ENCODE measurements at places on chromosomes 12 and 14.
A peak's percentile ranks its signal among the peaks of the same experiment; 100 is the strongest.

- no peak for DNase-seq
Measured at GRCh38 chr12:56668197-56668457, 20.0 kb downstream of the PTGES3 start.

DNA sequence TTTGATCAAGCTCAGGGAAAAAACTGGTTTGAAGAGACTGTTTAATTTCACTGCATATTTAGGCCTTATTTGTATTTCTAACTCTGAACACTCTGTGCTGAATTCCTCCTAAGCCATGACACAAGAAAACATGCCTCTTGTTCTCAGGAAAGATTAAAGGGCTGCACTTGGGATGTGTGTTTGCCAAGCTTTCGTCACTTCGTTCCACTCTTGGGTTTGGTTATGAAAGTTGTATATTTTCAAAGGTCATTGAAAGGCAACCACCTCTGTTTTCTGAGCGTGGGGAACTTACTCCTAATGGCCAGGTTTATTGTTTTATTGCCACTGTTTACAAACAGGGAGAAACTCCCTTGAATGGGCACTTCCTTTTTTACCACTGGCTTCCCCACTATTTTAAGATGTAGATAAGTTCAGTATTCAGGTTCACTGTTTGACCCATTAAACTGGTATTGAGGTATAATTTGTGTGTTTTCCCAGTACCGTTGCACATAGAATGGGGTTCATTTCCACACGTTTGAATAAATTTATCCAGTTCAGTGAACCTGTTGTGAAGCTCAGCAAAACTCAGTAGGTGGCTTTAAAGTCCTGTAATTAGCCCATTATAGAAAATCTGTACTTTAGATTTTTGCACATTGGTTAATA is 65.3 kb downstream of the NKX2-1 start:
- no peak for DNase-seq

- peak; percentile 5 for DNase-seq
Measured at GRCh38 chr12:14138495-14138894, 157.1 kb upstream of the GRIN2B start.

- peak; percentile 84 for DNase-seq
Measured at GRCh38 chr14:64294672-64295413, 672 bp upstream of the ESR2 start.

- no peak for DNase-seq
Measured at GRCh38 chr12:52208424-52209165, 16.8 kb upstream of the KRT80 start.

- no peak for DNase-seq
Measured at GRCh38 chr14:72604133-72604532, 289.8 kb downstream of the DPF3 start.

DNA sequence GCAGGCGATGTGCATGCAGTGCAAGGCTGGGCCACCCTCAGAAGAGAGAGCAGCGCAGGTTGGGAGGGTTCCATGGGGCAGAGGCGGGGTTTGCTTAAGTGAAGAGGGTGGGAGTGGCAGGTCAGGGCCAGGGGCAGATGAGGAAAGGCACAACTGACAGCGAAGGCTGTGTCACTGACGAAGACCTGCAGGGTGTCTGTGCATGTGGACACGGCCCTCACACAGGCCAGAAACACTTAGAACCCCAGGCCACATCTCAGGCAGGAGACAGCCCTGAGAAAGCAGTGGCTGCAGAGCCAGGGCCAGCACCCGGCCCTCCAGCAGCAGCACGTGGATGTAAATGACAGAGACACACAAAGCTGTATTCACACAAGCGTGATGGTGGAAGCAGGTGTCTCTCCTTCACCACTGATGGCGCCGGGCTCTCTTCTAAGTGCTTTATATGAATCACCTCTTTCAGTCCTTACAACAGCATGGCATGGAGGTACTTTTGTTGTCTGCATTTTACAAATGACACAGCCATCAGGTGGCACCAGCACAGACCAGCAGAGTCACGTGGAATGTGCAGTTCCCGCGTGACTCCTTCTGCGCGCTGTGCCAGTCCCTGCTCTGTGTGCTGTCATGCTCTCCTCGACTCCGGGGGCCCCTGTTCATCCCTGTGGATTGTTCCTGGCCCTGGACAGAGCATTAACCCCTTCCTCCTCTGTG is 54.6 kb downstream of the TSPAN11 start:
- DNase-seq = no peak

- DNase-seq = no peak
Measured at GRCh38 chr12:104596898-104597843, 140.4 kb downstream of the CHST11 start.

DNA sequence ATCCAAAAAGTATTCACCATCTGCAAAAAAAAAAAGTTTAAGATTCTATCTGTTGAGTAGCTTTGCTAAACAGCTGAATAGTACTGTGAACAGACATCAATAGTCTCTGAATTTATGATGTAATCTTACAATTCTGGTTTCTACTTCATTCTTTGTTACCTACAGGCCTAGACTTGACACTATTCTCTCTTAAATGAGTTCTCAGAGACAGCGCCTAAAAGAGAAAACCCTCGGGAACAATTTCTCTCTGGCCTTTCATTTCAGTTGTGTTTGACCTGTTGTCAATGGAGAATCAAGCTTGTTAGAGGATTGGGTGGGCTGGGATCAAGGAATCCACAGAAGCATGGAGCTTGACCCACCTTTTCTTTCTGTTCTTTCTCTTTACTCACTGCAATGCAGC is 5.9 kb upstream of the TWF1 start:
- no peak for DNase-seq

- no peak for DNase-seq
Measured at GRCh38 chr14:61437381-61437780, 116.0 kb downstream of the PRKCH start.

GRCh38 chr12:6819106-6820030 is 2.3 kb upstream of the GPR162 start:
- DNase-seq = no peak

- peak; percentile 73 for DNase-seq
Measured at GRCh38 chr14:99755629-99756603, 37.3 kb upstream of the EML1 start.

DNA sequence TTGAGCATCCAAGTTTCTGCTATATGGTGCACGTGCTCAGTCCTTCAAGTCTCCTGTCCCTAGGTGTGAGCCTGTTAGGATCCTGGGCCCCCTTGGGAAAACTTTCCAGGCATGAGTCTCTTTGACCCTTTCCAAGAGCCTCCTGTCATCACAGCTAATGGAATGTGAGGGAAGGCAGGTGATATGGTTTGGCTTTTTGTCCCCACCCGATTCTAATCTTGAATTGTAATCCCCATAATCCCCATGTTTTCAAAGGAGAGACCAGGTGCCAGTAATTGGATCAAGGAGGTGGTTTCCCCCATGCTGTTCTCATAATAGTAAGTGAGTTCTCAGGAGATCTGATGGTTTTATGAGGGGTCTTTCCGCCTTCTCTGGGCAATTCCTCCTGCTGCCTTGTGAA is 265.5 kb downstream of the ATP23 start:
- DNase-seq = no peak

GRCh38 chr12:1939331-1939730 is 20.9 kb upstream of the CACNA2D4 start:
- DNase-seq = no peak

- DNase-seq = no peak
Measured at GRCh38 chr14:84095681-84096080, 1434.3 kb upstream of the FLRT2 start.

Measured in A549 (cell line).